ENCODE measurements at places on chromosomes 13 and 19.

GRCh38 chr13:112058941-112059340, 8.0 kb upstream of the SOX1 start:
- H3K27ac ChIP-seq, result no peak overlapping the region
- H3K36me3 ChIP-seq, result no peaks in the 10 kb centered on the region
- H3K4me1 ChIP-seq, result no peaks in the 10 kb centered on the region
- DNase-seq, result no peak
- peaks cover 90% of the 10 kb centered on the region for H3K27me3 ChIP-seq

- peak overlapping the region; percentile 9 for H3K4me3 ChIP-seq
- no peak for DNase-seq
- H3K27ac ChIP-seq, result peak overlapping the region; percentile 32
Measured at GRCh38 chr13:98975822-98976261, 2.0 kb downstream of the DOCK9 start.

DNA sequence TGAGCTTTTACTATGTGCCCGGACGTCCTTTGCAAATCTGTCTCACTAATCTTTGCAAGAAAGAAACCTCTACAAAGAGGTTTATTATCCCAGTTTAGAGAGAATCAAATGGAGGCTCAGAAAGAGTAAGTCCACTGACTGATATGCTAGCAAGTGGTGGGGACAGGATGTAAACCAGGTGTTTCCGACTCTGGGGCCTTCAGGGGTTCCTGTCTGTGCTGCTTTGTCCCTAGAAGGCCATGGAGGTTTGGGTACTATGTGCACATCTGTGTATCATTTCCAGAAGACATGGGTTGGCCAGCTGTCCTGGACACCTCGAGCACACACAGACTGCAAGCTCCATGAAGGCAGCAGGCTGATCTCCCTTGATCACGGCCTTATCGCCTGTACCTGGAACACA, 1.2 kb upstream of the KPTN start:
- no peak for DNase-seq
- H3K4me1 ChIP-seq, result peaks cover 4% of the 10 kb centered on the region
- peaks cover 9% of the 10 kb centered on the region for H3K36me3 ChIP-seq

GRCh38 chr19:20565321-20566018, at the start of gene ZNF737:
TSS of gene ZNF737 (minus strand) at chr19:20565781. CDS start at chr19:20565640, 141 bp downstream.
- DNase-seq, result peak; percentile 95
- H3K27me3 ChIP-seq, result no peaks in the 10 kb centered on the region
- no peaks in the 10 kb centered on the region for H3K4me1 ChIP-seq
- peak within 1 kb of the TSS; percentile 39 for H3K4me3 ChIP-seq
- no peaks in the 10 kb centered on the region for H3K36me3 ChIP-seq

DNA sequence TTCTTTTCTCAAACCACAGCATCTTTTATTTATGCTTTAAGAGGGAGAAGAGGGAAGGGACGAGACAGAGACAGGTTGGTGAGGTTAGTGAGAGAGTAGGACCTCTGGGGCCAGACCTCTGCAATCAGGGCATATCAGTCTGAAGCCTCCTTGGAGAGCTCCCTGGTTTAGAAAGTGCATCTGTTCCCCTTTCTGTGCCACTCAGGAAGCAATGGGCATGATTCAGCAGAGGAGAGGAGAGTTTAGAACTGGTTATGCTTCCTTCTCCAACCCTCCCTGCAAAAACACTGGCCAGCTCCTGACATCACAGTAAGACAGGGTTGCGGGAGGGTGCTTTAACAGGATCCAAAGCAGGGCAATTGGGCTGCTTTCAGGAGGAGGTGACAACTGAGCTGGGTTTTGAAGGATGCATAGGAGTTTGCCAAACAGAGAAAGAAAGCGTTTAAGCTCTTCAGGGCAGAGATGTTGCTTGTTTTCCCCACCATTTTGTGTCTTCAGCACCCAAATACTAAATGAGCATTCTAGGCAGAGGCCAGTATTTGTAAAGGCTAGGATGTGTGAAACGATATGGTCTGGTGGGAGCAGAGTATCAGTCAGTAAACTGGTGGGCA, 33.1 kb downstream of the CERS4 start:
- no peak overlapping the region for H3K4me3 ChIP-seq
- no peak overlapping the region for H3K27ac ChIP-seq
- no peaks in the 10 kb centered on the region for H3K27me3 ChIP-seq
- DNase-seq, result no peak
- peaks cover 12% of the 10 kb centered on the region for H3K4me1 ChIP-seq
- no peaks in the 10 kb centered on the region for H3K36me3 ChIP-seq

GRCh38 chr13:65670014-65670625, 1560.0 kb downstream of the PCDH9 start:
- no peak for DNase-seq
- no peak overlapping the region for H3K4me3 ChIP-seq
- no peaks in the 10 kb centered on the region for H3K36me3 ChIP-seq
- no peaks in the 10 kb centered on the region for H3K4me1 ChIP-seq
- H3K27me3 ChIP-seq, result no peaks in the 10 kb centered on the region

GRCh38 chr19:10565028-10565566, 713 bp downstream of the KRI1 start:
- peaks cover 6% of the 10 kb centered on the region for H3K36me3 ChIP-seq
- no peak for DNase-seq
- H3K4me3 ChIP-seq, result peak overlapping the region; percentile 92
- H3K4me1 ChIP-seq, result peaks cover 16% of the 10 kb centered on the region
- no peaks in the 10 kb centered on the region for H3K27me3 ChIP-seq

GRCh38 chr19:17075864-17076542, 426 bp downstream of the MYO9B start:
- H3K27ac ChIP-seq, result peak overlapping the region; percentile 83
- H3K4me3 ChIP-seq, result peak overlapping the region; percentile 67
- H3K4me1 ChIP-seq, result peaks cover 13% of the 10 kb centered on the region
- H3K27me3 ChIP-seq, result no peaks in the 10 kb centered on the region

GRCh38 chr13:98792785-98793495, 40.5 kb upstream of the SLC15A1 start:
- no peaks in the 10 kb centered on the region for H3K4me1 ChIP-seq
- no peaks in the 10 kb centered on the region for H3K27me3 ChIP-seq
- H3K27ac ChIP-seq, result no peak overlapping the region

DNA sequence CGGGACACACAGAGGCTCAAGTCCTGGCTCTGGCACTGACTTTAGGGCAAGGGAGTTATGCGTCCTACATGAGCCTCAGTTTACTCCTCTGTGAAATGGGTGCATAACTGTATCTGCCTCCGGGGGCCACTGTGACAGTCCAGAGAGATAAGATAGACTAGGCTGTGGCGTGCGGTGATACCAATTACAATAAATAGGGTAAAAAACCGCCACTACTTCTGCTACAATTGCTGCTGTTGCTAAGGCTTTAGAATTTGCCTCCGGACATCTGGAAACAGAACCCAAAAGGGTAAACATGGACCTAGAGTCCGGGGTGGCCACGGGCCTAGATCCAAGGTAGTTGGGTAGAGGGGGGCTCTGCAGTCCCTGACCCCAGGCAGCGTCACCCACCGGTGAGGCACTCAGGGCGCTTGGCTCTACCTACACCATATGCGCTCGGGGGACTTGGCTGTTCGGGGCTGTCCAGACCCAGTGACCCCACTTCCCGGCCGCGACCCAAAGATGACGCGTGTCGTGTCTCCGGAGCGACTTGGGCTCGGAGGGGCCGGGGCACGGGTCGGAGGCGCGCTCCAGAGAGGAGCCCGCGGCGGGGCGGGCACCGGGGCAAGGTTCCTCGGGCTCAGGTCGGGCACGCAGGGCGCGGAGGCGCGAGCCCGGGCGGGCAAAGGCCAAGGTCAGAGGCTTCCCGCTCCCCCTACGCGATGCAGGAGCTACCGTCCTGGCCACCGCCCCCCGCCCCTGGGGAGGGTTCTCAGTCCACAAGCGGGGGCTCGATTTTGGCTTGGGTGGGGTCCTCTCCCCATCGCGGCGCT, 1.1 kb downstream of the INSR start:
- peak overlapping the region; percentile 100 for H3K4me3 ChIP-seq
- H3K27me3 ChIP-seq, result no peaks in the 10 kb centered on the region
- peak; percentile 6 for DNase-seq
- H3K27ac ChIP-seq, result peak overlapping the region; percentile 90
- H3K36me3 ChIP-seq, result no peaks in the 10 kb centered on the region

- no peaks in the 10 kb centered on the region for H3K27me3 ChIP-seq
- H3K4me3 ChIP-seq, result no peak overlapping the region
- no peak overlapping the region for H3K27ac ChIP-seq
- H3K36me3 ChIP-seq, result no peaks in the 10 kb centered on the region
Measured at GRCh38 chr19:31499281-31500196, 150.3 kb upstream of the TSHZ3 start.

- H3K27me3 ChIP-seq, result no peaks in the 10 kb centered on the region
- no peaks in the 10 kb centered on the region for H3K4me1 ChIP-seq
- H3K27ac ChIP-seq, result no peak overlapping the region
- H3K4me3 ChIP-seq, result no peak overlapping the region
- no peak for DNase-seq
Measured at GRCh38 chr13:95433537-95433936, 119.0 kb upstream of the CLDN10 start.

DNA sequence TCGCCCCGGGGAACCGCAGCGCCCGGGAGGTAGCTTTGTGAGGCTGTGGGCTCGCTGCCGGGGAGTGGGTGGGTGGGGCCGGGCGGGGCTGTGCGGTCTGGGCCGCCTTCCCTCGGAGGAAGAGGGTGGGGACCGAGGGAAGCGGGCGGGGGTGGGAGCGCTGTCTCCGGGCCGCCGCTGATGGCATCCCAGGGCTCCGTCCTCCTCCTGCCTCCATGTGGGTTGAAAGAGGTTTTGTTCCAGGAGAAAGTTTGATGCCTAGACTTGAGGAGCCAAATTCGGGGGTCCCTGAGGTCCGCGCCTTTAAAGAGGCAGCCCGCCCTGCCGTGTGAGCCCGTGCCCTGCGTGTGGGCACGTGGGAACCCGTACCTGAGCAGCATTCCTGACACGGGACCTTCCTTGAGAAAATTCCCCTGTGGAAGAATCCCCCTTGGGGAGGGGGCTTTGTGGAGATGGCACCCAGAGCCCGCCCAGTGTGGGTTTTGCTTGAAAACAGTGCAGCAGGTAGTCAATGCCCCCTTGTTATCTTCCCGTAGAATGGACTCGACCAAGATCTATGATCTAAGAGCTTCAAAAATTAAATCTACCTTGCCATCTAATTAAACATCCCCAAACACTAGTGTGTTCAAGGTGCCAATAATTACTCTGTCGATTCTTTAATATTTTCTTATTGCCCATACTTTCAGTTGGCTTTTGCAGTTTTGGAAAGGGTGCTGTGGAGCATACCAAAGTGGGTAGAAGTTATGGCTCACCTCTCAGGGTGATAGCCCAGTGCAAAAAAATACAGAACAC, 107.8 kb downstream of the RXFP2 start:
- no peak overlapping the region for H3K27ac ChIP-seq
- no peak for DNase-seq
- H3K27me3 ChIP-seq, result no peaks in the 10 kb centered on the region
- H3K4me1 ChIP-seq, result no peaks in the 10 kb centered on the region

GRCh38 chr19:46346821-46347571, at the start of gene PPP5C:
TSS of gene PPP5C (plus strand) at chr19:46347087. CDS start at chr19:46347097, 10 bp downstream.
- H3K36me3 ChIP-seq, result no peaks in the 10 kb centered on the region
- no peaks in the 10 kb centered on the region for H3K27me3 ChIP-seq
- peak within 1 kb of the TSS; percentile 66 for H3K27ac ChIP-seq
- H3K4me3 ChIP-seq, result peak within 1 kb of the TSS; percentile 56
- DNase-seq, result peak; percentile 85
- peaks cover 9% of the 10 kb centered on the region for H3K4me1 ChIP-seq

GRCh38 chr13:29543230-29544215, 52.0 kb downstream of the SLC7A1 start:
- no peak overlapping the region for H3K27ac ChIP-seq
- no peaks in the 10 kb centered on the region for H3K36me3 ChIP-seq
- peaks cover 4% of the 10 kb centered on the region for H3K4me1 ChIP-seq
- DNase-seq, result no peak
- H3K27me3 ChIP-seq, result no peaks in the 10 kb centered on the region

DNA sequence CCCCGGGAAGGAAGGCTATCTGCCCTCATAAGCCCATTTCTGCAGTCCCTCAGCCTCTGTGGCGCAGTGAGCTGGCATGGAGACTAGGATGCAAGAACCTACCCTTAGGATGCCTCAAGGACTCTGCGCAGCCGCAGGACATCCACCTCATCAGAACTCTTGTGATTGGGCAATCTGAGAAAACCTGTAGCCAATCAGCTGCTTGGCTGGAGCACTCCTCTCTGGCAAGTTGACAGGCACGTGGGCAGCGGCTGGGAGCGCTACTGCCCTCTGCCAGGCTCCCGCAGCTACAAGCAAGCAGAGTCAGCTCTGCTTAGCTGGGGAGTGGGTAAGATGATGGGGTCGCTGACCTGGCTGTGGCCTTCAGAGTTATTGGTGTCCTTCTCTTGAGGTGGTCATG, 1.5 kb upstream of the ECSIT start:
- H3K27me3 ChIP-seq, result no peaks in the 10 kb centered on the region
- no peak overlapping the region for H3K27ac ChIP-seq
- no peak overlapping the region for H3K4me3 ChIP-seq

DNA sequence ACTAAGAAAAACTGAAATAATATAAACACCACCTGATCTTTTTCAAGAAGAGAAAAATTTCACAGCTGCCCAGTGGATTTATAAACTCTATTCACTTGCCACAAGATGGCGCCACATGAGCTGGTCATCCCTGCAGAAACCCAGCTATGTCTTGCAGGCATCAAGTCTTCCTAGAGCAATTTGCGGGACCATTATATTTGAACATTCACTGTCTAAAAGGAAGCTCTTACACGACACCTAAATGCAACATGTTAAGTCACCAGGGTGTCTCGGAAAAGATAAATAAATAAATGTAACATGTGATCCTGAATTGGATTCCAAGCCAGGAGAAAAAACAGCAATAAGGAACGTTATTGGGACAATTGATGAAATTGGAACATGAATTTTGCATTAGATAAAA, 20.3 kb upstream of the AKT2 start:
- no peak overlapping the region for H3K4me3 ChIP-seq
- H3K27ac ChIP-seq, result no peak overlapping the region

- H3K4me1 ChIP-seq, result no peaks in the 10 kb centered on the region
- H3K27ac ChIP-seq, result no peak overlapping the region
- H3K36me3 ChIP-seq, result no peaks in the 10 kb centered on the region
- DNase-seq, result no peak
- no peaks in the 10 kb centered on the region for H3K27me3 ChIP-seq
- H3K4me3 ChIP-seq, result no peak overlapping the region
Measured at GRCh38 chr19:47322058-47322457, 9.9 kb upstream of the C5AR2 start.

- no peak overlapping the region for H3K27ac ChIP-seq
- H3K36me3 ChIP-seq, result no peaks in the 10 kb centered on the region
- H3K4me3 ChIP-seq, result no peak overlapping the region
- DNase-seq, result no peak
- H3K4me1 ChIP-seq, result peaks cover 13% of the 10 kb centered on the region
Measured at GRCh38 chr19:5949792-5950305, 28.1 kb downstream of the RANBP3 start.

GRCh38 chr19:46840498-46840942, 10.1 kb downstream of the AP2S1 start:
- no peak for DNase-seq
- H3K27ac ChIP-seq, result peak overlapping the region; percentile 75
- peaks cover 10% of the 10 kb centered on the region for H3K4me1 ChIP-seq

DNA sequence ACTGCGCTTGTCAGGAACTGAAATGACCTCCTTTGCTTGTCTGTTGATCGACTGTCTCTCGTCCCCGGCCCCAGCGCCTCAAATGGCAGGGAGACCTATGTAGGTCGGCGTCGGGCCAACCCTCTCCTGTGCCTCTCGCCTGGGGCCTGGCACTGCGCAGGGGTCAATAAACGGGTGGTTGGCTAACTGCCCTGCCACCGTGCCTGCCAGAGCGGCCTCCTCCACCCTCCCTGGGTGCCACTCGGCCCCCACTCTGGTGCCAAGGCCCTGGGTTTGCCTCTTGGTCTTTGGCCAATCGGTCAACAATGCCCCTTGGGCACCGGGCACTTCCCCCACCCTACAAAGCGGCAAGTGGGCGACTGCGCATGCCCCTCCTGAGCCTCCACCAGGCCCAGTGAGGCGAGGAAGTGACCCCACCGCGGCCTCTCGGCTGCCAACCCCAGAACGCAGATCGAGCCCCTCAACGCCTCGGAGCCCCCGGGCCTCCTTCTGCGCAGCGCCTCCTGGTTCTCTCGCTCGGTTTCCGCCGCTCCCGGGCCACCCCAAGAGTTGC, 1.1 kb downstream of the KEAP1 start:
- DNase-seq, result peak; percentile 83
- H3K27me3 ChIP-seq, result no peaks in the 10 kb centered on the region
- H3K27ac ChIP-seq, result peak overlapping the region; percentile 98
- H3K4me3 ChIP-seq, result peak overlapping the region; percentile 99
